ENCODE measurements at places on chromosomes 7 and 10. TPM values are rescaled to one million over a fixed set of nuclear protein-coding genes. Genes with fewer than 3 reads are reported as not detected.

DNA sequence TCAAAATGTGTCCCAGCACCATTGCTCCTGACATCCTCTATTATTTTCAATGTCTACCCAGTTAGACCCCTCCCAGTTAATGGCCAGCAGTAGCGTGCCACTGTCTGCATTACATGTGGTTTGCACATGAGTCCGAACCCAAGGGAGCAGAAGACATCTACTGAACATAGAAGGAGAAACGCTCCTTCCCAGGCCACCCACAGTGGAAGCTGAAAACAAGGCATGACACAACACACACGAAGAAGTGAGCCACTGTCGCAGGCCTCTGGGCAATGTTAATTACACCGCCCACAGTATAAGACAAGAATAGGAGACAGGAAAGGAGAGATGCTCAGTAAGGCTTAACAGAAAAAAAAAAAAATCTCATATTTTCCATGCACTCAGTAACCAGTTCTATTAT lies 50.5 kb downstream of the MKX start:
- DNase-seq = no peak

DNA sequence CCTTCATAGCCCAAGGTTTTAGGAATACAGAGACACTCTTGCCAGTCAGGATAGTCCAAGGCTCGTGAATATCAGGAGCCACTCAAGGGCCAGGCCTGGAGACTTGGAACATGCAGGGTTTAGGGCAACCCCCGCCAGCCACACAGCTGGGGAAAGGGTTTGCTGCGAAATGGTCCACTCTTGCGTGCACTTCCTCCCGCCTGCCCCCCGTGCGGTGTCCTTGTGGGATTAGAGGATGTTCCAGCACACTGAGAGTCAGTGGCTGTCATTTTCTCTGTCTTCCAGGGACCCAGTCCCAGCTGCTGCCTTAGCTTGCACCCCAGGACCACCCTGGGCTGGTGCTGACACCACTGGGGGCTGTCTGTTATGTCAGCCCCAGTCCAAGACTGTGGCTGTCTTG lies 38.5 kb downstream of the POR start:
- DNase-seq = no peak

DNA sequence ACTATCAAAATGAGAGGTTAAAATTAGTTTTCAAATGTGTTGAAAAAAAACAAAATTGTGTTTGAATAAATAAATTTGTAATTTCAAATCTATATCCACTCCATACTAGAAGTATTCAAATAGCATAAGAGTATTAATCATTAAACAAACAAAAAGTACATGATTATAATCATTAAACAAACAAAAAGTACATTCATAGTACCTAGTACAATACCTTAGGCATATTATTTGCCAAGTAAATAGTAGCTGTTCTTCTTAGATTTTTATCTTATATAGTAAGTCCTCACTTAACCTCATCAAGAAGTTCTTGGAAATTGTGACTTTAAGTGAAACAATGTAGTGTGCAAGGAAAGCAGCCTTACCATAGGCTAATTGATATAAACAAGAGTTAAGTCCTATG lies 349.3 kb upstream of the VWC2 start:
- DNase-seq = no peak

Gene GIMAP7
- 134 TPM for total RNA-seq

GRCh38 chr10:105864854-105865253 lies 1223.8 kb downstream of the SORCS3 start:
- DNase-seq = no peak

- DNase-seq = no peak
These were observed 30.4 kb upstream of the DAGLB start for GRCh38 chr7:6478186-6478585.

Gene FAM24B
- 9.3 TPM for total RNA-seq

DNA sequence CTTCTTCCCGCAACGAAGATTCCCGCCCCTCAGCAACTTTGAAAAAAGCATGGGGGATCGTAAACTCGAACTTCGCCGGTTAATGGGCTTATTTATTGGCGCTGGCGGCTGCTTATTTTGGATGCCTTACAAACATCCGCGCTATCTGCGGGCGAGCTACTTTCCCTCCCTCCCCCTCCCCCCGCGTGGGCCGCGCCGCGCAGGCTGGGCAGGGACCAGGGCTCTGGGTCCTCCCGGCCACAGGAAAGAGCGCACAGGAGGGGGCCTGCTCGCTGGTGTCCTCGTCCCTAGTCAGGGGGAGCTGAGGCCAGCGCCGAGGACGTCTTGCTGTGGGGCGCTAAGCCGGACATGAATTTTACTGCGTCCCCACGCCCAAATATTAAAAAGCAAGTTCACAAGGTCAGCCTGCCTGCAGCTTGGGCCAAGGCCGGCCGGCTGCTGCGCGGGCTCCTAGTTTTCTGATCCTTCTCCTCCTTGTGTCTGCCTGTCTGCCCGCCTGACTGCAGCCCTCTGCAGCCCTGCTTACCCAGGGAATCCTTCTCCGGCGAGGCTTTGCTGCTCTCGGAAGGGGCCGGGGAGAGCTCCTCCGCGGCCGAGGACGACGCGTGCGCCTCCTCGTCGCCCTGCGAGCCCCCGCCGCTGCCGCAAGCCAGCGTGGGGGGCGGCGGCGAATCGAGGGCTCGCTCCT lies 1.2 kb downstream of the HOXA10 start:
- no peak for DNase-seq

DNA sequence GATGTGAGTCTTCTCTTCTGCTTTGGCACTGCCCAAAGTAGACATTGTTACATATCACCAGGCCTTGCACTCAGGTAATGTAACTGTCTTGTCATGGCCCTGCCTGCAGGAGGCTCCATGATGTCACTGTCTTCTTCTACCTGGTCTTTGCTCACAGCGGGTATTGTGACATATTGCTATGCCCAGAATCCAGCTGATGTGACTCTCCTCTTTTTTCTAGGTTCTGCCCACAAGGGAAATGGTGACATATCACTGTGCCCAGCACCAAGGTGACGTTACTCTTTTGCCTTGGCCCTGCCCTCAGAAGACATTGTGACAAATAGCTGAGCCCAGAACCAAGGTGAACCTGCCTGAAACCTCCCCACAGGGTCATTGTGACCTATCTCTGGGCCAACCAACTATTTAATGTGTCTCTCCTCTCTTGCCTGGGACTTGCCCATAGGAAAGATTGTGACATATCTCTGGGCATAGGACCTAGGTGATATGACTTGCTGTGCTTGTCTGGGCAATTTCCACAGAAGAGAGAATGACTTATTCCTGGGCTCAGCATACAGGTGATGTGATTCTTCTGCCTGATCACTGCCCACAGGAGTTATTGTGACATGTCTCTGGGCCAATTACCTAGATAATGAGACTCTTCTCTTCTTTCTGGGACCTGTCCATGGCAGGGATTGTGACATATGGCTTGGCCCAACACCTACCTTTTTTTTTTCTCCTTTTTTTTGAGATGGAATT lies 26.5 kb upstream of the ZNF107 start:
- DNase-seq = no peak

- no peak for DNase-seq
These were observed 71.3 kb downstream of the KCND2 start for GRCh38 chr7:120344276-120344675.

DNA sequence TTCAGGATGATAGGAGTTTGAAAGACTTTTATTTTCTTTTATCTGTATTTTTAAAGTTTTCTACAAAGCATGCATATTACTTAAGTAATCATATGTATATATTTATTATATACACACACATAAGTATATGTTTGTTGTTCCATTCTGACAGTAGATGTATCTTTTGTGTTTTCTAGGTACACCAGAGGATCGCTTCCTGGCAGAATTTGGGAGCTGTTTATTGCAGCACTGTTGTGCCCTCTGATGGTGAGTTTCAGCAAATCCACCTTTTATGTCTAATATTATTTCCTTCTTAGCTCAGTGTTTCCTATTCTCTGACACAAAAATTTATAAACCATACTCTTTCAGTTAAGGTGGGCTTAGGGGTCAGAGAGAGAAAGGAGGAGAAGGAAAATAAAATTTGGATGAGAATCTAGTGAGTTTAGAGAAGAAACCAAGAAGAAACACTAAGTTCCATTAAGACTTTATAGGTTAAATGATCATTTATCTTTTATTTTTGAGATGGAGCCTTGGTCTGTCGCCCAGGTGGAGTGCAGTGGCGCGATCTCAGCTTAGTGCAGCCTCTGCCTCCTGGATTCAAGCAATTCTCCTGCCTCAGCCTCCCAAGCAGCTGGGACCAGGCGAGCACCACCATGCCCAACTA lies 59.2 kb upstream of the OIT3 start:
- peak; percentile 56 for DNase-seq

Gene FAM221A
- 5.4 TPM for total RNA-seq

DNA sequence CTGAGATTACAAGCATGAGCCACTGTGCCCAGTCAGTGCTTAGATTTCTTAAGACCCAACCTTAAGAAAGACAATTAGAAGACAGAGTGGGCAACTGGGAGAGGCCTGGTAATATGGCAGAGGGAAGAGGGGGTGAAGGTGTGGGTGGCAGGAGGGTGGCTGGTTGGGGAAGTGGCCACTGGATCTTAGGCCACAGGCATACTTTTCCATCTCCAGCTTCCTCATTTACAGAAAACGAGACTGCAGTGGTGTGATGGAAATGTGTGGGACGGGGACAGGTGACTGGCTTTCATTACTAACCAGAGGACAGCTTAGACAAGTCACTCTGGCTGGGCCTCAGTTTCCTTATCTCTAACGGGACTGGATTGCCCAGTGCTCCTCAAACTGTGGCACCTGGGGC lies 1.0 kb upstream of the FFAR4 start:
- DNase-seq = no peak

- DNase-seq = no peak
These were observed 139.3 kb upstream of the COBL start for GRCh38 chr7:51455948-51456347.

Gene H2BK1
- 0.76 TPM for total RNA-seq

- DNase-seq = no peak
These were observed 184.8 kb upstream of the NRP1 start for GRCh38 chr10:33519130-33519860.

DNA sequence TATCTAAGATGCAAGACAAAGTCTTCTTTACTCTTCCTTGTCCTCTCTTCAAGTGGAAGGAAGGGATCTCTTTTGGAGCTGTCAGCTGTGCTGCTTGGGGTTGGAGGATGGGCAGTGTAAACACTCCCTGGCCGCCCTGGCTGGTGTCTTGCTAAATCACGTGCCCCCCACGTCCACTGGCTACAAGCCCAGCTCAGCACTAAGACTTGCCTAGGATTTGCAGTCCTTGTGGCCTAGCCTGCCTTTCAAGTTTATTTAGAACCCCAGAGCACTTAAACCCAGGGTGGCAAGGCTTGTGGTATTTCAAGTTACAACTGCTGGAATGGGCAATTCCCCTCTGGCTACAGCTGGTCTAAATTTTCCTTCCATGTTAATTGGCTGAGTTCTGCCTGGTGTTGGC lies 272.4 kb upstream of the MYO3A start:
- DNase-seq = no peak

GRCh38 chr7:106116161-106116704 lies 4.1 kb upstream of the SYPL1 start:
- no peak for DNase-seq

DNA sequence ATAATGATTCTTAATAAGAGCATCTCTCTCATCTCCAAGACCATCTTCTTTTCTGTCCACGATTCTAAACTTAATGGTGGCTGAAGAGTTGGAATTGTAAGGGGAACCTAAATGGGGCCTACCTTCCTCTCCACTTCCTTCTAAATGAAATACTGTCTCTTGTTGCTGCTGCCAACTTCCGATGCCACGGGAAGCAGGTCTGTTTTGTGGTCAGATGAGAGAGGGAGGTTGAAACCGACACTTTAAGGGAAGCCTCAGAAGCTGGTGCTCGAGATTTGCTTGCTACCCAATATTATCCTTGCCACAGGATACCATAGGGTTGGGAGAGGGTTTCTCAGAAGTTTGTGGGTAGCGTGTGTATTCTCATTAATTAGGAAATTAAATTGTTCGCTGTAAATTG lies 464.1 kb downstream of the SUGCT start:
- DNase-seq = peak; percentile 30

Gene ZNF365
- not detected for total RNA-seq

DNA sequence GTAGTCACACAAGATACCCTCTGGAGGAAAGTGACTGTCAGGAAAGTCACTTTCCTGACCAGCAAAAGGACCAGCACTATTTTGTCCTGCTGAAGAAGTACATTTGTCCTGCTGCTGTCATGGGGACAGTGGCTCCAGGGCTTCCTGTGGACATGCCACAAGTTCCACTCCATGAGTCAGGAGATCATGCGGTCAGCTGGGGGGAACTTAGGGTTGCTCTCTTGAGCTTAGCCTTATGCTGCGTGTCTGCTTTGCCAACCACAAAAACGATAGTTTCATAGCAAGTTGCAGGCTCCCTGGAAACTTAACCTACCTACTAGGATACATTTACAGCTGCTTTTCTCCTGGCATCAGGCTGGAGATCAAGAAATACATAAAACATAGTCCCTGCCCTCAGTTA lies 19.8 kb upstream of the ALOX5 start:
- DNase-seq = no peak

DNA sequence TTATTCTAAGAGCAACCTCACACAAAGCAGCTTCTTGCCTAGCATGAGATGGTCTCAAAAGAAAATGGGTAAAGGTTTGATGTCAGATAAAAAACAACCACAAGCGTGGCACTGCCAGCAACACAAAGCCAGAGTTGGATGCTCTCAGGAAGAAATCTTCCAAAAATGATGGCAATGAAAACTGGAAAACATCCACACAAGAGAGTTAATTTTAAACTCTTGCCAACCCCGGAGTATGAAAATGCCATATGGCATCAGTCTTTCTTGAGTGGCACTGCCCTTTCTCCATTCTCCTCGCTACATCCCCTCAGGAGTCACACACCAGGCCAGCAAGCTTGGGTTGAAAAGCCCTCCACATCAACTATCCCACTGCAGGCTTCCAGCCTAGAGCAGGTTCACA lies 41.0 kb downstream of the CADPS2 start:
- DNase-seq = no peak

GRCh38 chr10:132458586-132459300 lies 61.7 kb downstream of the PWWP2B start:
- peak; percentile 64 for DNase-seq

DNA sequence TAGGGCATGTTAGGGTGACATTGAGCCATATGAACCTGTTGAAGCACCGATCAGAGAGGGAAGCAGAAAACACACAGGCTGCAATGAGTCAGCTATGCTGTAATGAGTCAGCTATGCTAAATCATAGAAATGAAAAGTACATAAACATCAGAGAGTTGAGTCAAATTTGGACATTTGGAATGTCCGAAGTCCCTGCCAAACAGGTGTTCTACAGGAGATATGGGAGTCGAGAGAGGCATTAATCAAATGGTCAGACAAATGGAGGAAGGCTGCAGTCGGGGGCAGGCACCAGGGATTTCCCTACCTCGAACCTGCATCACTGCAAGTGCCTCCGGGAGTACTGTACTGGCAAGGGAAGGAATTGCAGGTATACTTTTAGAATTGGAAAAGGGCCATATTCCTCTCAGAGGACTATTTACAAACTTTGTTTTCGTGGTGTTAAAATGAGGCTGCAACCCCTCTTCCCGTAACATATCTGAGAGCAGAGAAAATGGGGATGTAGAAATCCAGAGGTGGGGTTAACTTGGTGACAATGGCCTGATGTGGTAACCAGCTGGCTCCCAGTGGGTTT lies 8.8 kb upstream of the ZC3HAV1 start:
- no peak for DNase-seq

GRCh38 chr7:25804154-25804553 lies 347.8 kb upstream of the NFE2L3 start:
- DNase-seq = no peak

- DNase-seq = no peak
These were observed 13.0 kb downstream of the OR9A2 start for GRCh38 chr7:143013893-143014292.

GRCh38 chr10:43287056-43288007 lies 20.5 kb upstream of the RASGEF1A start:
- peak; percentile 83 for DNase-seq
